ENCODE measurements at places on chromosomes 13 and 19.

- DNase-seq: no peak
These were observed 36.6 kb upstream of the PEPD start for GRCh38 chr19:33558151-33558550.

- DNase-seq: no peak
These were observed 4.2 kb downstream of the GZMM start for GRCh38 chr19:547836-548720.

DNA sequence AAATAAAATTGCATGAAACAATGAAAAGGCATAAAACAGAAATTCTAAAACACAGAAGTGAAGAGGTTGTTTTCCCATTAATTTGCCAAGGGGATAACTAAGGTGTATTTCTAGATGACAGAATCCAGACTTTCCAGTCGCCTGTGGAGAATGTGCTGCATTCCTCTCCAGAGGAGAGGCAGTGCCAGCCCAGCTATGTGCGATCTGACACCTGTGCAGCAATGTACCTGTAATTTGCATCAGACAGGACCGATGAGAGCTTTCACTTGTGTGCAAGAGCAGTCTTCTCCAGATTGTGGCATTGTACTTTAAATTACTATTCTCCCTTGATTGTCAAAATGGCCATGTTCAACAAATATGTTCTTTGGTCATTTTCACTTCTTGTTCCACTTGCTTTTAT, 1037.9 kb downstream of the EFNB2 start:
- DNase-seq: peak; percentile 4

DNA sequence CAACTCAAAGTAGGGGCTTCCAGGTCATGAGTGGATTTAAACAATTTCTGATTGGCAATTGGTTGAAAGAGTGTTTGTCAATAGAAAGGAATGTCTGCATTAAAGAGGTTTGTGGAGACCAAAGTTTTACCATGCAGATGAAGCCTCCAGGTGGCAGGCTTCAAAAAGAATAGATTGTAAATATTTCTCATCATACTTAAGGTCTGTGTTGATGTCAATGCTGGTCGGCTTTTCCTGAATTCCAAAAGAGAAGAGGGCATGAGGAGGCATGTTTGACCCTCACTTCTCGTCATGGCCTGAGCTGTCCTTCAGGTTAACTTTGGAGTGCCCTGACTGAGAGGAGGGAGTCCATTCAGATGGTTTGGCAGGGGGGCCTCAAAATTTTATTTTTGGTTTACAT, 125.4 kb upstream of the RFC3 start:
- DNase-seq: no peak

- no peak for DNase-seq
These were observed 977.6 kb downstream of the SLITRK5 start for GRCh38 chr13:88648598-88649373.

Data from T47D (cell line).